ENCODE measurements at places on chromosomes 1 and 21.

- no peak for DNase-seq
Measured at GRCh38 chr1:16420424-16421118, 16.7 kb downstream of the SPATA21 start.

DNA sequence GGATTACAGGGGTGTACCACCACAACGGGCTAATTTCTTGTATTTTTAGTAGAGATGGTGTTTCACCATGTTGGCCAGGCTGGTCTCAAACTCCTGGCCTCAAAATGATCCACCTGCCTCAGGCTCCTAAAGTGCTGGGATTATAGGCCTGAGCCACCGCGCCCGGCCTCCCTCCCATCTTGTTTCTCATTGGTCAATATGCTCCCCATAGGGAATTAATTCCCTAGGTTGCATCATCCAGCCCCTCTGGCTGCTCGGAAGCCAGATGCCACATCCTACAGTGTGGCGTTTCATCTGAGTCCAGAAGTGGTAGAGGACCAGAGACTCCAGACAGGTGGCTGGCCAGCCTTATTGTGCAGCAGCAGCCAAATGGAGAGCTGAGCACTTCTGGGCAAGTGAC lies 11.5 kb upstream of the VASH2 start:
- no peak for DNase-seq

- no peak for DNase-seq
Measured at GRCh38 chr1:225770561-225771248, 6.9 kb upstream of the SRP9 start.

GRCh38 chr1:17112496-17113236 lies 6.6 kb downstream of the PADI2 start:
- DNase-seq, result no peak

GRCh38 chr1:43463479-43463878 lies 9.7 kb upstream of the HYI start:
- no peak for DNase-seq

GRCh38 chr1:227433663-227434341 lies 115.5 kb upstream of the CDC42BPA start:
- DNase-seq, result no peak

DNA sequence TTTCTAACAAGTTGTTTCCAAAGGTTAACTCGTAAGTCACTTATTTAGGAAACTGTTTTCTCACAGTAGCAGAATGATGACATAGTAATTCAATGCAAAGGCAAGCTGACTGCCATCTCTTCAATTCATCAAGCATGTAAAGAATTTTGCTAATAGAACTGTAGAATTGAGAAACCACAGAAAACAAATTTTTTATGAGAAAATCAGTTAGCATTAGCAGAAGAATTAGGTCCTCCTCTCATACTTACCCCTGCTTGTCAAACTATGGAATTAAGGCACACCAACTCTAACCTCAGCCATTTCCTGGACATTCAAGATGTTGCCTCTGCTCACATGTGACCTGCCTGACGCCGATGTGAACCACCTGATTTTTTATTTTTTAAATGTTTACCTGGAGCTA lies 115.2 kb downstream of the LRRC40 start:
- DNase-seq, result no peak

DNA sequence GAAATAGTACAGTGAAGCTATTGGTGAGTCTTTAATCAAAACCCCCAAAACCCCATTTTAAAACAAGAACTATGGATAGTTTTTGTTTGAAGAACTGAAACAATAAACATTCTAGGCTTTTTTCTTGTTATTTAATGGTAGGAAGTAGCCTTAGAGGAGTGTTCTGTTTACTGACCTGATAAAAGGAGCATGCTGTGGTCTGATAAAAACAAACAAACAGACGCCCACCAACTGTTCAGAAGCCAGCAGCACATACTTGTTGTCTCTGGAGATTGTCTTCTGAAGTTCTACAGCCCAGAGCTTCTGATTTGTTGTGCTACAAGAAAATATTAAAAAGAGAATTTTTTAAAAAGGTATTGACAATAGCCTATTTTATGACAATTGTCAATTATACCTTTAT lies 54.1 kb upstream of the CFAP298 start:
- DNase-seq, result no peak

DNA sequence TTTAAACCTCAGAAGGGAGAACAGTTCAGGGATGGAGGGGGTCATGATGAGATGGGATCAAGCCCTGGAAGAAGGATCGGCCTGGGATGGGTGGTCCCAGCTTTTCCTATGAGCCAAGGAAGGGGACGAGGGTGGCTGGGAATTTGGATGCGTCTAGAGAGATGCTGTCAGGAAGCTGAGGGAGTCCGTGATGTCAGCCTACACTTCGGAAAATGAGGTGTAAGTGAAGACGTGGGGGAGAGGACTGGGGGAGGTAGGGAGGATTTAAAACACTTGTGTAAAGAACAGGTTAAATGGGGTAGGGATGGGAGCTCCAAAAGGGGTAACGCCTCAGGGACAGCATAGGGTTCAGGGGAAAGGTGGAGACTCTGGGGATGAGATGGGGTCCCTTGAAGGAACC lies 27.5 kb downstream of the DLGAP3 start:
- no peak for DNase-seq

DNA sequence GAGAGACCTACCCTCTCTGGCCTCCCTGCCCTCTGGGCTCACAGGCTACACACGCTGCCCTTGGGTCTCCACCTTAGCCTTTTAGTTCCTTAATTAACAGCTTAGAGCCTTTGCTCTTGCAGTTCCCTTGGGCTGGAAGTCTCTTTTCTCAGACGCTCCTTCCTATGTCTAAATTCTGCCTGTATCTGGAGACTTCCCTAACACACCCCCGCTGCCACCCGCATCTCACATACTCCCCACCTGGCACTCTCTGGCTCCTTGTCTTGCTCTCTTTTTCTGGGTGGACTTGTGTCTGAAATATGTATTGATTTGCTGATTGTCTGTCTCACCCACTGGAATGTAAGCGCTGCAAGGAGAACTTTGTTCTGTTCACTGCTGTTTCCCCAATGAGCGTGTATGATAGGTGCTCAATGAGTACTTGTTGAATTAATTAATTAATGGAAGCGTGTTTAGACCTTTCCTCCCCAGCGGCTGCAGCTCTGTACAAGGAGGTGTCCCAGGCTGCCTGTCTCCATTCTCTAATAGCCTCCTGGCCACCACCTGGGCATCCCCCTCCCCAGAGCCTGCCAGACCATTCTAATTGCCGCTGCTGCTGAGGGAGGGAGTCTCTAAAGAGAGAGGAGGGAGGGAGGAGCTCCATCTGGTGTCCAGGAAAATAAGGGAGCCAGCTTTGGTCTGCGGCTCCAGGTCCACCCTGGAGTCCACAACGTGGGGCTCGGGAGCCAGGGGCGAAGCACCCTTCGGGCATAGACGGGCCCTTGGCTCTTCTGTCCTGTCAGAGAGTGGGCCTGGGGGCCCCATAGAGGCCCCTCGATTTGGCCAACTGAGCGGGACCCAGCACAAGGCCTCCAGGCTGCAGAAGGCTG lies 95.4 kb downstream of the RNF220 start:
- DNase-seq, result no peak

DNA sequence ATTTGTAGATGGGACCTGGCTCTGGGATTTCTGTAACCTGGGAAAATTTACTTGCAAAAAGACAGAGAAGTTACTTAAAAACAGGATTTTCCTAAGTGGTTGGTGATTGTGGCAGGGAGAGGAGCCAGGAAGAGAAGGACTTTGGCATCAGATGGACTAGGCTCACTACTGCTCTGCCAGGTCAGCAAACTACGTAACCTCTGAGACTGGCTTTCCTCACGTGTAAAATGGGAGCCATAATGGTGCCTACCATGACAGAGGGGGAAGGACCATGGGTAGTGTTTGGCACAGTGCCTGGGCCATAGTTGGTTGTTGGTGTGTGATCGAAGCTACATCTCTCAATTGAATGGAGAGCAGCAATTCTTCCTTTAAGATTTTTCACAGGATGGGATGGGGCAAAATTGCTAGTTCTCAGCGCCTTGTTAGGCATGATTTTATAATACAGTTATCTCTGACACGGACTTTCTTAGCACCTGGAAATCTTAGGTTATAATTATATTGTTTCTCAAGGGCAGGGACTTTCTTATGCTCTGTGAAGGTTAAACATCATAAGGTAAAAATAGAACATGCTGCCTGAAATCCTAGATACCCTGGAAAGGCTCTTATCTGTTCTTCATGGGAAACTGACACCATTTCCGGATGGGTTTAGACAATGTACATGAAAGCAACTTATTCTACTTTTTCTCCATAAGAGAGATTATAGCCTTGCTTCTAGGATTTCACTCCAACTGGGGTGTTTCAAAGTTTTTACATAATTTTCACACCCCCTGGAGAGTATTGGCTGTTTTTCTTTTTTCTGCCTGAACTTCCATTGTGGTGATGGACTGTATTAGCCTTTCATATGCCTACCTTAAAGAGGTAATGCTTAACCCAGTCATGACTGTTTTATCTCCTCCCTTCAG lies 10.9 kb downstream of the ROR1 start:
- DNase-seq, result no peak

DNA sequence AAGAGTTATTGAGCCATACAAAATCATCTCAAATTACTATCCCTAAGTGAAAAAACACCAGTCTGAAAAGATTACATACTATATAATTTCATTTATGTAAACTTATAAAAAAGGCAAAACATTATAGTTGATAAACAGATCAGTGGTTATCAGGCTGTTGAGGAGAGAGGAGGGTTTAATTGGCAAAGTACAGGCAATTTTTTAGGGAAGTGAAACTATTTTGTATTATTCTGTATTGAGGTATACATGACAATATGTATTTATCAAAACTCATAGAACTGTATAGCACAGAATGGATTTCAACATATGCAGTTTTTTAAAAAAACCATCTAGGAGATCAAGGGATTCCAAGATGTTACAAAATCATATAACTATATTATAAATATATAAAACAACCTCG lies 403.7 kb downstream of the LTN1 start:
- no peak for DNase-seq

GRCh38 chr21:45528981-45529784 lies 13.1 kb downstream of the SLC19A1 start:
- no peak for DNase-seq

- no peak for DNase-seq
Measured at GRCh38 chr1:119368554-119368953, at the start of gene HAO2. Gene HAO2 (plus strand): TSS chr1:119368785. CDS start chr1:119381086, 12,301 bp downstream.

- DNase-seq, result no peak
Measured at GRCh38 chr21:29326914-29327554, 28.3 kb downstream of the BACH1 start.

- no peak for DNase-seq
Measured at GRCh38 chr1:95653618-95654017, 419.6 kb downstream of the RWDD3 start.

GRCh38 chr1:8955406-8955805 lies 9.7 kb downstream of the CA6 start:
- no peak for DNase-seq

GRCh38 chr1:195828325-195828724 lies 779.9 kb downstream of the KCNT2 start:
- no peak for DNase-seq

DNA sequence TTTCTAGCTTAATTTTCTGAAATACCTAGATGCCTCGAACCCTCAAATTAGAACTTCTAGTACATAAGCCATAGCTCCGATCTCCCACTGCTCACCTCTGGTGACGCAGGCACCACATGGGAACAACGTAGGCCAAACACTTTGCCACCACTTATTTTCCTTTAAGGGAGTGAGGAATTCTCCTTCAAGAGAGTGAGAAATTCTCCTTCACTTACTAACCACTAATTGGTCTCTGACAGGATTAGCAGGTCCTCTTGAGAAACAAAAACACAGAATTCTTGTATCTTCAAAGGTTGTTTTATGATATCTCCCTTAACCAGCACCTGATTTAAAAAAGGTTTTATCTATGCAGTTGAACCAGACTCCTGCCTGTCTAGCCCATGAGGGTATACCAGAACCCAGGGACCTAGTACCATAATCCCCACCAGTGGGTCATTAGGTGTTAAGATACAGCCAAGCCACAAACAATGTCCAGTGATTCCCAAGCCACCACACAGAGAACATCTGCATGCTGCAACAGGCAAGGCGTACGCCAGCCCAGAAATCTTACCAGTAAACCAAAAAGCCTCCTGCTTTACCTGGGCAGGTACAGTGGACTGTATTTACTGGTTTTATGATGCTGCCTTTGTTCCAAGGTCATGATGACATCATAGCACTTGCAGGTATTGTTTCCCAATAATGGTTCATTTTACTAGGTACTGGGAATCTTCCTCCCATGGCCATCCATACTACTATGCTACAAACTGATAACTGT lies 20.3 kb upstream of the CXADR start:
- DNase-seq, result no peak

- DNase-seq, result no peak
Measured at GRCh38 chr21:26519142-26519541, 53.9 kb downstream of the CYYR1 start.

DNA sequence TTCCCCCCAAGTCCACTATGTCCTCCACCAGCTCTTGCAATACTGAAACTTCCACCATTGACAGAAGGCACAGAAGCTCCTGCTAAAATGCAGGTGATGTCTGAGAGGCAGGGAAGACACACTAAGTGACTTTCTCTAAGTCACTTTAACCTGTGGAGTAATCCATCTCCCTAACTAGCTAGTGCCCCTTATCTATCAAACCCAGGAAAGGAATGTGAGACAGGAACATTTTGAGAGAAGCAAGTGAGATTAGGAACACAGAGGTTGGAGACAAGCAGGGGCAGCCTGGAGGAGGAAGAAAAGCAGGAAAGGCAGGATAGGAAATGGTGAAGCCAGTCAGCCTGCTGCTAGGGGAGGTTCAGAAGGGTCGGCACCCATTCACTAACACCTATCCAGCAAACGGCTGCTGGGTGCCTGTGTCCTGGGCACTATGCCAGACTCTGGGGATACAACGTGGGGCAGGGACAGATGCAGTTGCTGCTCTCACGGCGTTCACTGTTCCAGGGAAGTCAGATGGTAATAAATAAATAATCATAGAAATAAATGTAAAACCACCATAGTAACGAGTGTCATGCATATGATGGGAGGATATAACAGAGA lies 7.0 kb downstream of the GPA33 start:
- no peak for DNase-seq

DNA sequence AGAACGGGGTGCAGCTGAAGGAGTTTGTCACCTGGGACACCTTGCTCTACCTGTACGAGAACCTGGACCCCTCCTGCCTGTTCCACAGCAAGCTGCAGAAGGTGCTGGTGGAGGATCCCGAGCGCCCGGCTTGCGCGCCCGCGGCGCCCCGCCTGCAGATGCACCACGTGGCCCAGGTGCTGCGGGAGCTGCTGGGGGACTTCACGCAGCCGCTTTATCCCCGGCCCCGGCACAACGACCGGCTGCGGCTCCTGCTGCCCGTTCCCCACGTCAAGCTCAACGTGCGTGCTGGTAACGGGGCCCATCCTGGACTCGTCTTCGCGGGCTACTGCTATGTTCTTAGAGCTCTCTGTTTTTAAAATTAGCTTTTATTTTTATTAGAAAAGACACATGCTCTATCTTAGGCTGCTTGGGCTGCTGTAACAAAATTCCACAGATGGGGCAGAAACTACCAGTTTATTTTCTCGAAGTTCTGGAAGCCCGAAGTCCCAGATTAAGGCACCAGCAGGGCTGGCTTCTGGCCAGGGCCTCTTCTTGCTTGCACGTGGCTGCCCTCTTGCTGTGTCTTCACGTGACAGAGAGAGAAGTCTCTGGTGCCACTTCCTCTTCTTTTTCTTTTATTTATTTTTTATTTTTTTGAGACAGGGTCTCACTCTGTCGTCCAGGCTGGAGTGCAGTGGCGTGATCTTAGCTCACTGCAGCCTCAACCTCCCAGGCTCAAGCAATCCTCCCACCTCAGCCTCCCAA lies 38.1 kb downstream of the TRPM2 start:
- peak; percentile 88 for DNase-seq
